NCI-H1105 treated with DMSO at 0.1 percent for 48 hours (cell line): ENCODE measurements at places on chromosomes 3 and 15.

DNA sequence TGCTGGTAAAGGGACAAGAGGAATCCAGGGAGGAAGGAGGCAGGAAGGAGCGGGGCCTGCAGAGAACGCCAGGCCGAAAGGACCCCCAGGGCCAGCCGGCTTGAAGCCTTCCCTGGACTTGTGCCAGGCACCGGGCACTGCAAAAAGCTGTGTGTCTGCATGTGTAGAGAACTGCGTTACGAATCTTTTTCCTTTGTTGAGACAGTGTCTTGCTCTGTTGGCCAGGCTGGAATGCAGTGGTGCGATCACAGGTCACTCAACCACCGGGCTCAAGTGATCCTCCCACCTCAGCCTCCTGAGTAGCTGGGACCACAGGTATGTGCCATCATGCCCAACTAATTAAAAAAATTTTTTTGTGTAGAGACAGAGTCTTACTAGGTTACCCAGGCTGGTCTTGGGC is 17.0 kb upstream of the MUC4 start:
- no peak for DNase-seq

DNA sequence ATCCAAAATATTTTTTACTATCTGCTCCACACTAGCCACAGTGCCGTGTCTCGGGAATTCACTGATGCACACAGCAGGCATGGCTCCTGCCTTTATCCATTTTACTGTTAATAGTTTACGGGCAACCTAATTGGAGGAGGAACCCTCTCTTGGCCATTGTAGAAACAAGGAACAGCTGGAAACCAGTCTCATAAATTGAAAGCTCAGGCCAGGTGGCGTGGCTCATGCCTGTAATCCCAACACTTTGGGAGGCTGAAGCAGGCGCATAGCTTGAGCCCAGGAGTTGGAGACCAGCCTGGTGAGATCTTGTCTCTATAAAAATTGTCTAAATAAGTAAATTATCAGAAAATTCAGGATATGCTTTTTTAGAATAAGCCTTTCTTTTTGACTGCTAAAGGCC is 39.0 kb downstream of the IL5RA start:
- no peak for DNase-seq

- no peak for DNase-seq
These were observed 125.1 kb upstream of the SLC25A36 start for GRCh38 chr3:140816372-140817195.

DNA sequence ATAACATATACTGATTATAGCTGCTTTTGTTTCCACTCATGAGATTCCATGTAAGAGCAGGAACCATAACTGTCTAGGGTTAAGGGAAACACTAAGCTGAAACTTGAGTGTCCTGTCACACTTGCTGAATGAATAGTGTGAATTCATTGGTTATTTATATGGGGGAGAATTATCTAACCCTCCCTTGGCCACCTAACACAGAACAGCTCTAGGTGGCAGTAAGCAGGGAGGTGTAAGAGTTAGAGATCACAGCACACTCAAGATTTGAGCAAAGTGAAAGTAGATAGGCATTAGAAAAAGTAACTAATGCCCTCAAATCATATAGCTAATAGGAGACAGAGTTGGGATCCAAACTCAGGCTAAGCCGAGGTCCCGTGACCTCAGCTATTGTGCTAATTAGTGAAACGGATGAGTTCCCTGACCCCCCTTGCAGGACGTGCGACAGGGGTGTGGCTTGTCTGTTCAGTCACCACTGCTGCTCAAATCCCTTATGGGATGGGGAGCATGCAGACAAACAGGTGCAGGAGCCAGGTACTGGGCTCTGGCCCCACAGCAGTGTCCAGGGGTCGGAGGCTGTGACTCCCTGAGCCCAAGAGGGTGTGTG is 27.7 kb upstream of the ANO10 start:
- DNase-seq = no peak

- no peak for DNase-seq
These were observed 564.5 kb upstream of the ZNF717 start for GRCh38 chr3:76349715-76350480.

GRCh38 chr3:157805538-157805937 is 300.7 kb downstream of the SHOX2 start:
- no peak for DNase-seq

- DNase-seq = no peak
These were observed 100.8 kb upstream of the NEDD4 start for GRCh38 chr15:56094171-56094570.

DNA sequence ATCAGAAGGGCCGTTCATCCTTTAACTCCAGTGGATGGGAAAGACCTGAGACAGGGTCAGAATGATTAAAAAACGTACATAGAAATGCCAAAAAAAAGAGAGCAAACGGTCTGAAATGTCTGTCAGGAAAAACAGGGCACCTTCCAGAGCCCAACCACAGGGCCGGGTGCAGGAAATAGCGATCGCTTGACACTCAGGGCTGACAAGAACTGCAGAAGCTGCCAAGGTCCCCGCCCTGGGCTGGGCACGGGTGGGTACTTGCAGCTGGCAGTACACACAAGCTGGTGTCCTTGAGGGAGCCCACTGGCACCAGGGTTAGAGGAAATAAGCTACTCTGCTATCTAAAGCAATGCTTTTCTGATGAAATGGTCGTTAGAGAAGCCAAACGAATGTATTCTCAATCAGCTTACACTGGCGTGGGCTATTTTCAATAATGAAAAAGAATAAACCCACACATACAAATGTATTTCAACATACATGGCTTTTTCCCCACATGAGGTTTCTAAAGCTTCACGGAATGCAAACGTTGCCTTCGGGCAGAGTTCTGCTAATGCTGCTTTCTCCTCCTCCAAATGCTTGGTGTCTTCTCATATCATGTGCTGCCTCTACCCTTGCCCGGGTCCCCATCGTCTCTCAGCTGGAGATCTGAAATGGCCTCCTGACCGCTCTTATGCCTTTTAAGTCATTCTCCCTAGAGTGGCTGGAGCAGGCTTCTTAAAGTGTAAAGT is 15.6 kb downstream of the FRMD4B start:
- no peak for DNase-seq

- DNase-seq = no peak
These were observed 388.0 kb upstream of the WNT5A start for GRCh38 chr3:55875113-55875512.

DNA sequence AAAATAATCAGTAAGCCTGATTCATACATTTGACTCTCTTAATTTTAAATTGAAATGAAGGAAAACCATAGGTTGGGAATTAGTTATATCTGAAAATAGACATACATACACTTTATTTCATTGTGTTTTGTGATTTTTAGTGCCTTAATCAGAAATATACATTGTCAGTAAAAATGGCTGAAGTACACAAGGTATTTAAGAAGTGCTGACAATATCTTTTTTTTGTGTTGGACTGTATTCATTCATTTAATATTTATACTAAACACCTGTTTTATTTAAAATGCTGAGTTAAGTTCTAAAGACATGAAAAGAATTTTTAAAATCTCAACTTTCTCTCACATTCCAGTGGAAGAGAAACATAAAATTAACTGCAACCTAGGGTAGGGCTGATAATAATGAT is 413.3 kb downstream of the PLCL2 start:
- DNase-seq = no peak

DNA sequence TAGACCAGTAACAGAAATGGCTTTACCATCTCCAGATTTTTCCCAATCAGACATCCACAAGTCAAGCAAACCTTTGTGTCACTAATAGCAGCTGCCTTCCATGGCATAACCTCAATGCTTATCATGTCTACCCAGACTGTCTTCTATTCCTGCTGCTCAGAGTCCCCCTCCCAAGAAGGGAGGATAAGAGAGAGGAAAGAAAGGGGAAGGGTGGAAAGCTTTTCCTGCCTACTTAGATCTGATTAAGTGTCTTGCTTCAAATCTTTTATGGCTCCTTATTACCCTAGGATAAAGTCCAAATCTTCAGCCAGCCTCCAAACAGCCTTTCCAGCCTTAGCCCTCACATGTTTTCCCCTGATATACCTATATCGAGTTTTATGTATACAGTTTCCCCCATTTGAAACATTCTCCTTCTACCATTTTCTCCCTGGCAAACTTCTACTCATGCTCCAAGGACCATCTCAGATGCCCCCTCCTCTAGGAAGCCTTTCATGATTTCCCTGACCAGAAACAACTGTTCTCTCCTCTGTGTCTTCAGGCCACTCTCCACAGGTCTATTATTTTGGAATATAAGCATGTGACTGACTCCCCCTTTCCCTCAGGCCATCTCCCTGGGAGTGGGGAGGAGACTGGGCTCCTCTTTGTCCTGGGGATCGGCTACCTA is 7.9 kb upstream of the SSUH2 start:
- DNase-seq = no peak

- no peak for DNase-seq
These were observed 70.7 kb downstream of the SSR3 start for GRCh38 chr3:156483961-156484787.

DNA sequence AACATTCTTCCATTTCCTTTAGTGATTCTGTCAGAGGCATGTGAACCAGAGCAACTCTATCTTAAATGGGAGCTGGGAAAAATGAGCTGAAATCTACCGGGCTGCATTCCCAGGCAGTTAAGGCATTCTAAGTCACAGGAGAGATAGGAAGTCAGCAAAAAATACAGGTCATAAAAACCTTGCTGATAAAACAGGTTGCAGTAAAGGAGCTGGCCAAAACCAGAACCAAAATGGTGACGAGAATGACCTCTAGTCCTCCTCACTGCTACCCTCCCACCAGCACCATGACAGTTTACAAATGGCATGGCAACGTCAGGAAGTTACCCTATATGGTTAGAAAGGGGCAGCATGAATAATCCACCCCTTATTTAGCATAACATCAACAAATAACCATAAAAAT is 66.4 kb downstream of the B3GALNT1 start:
- no peak for DNase-seq

GRCh38 chr15:100021653-100022052 is 288.4 kb upstream of the LYSMD4 start:
- no peak for DNase-seq

DNA sequence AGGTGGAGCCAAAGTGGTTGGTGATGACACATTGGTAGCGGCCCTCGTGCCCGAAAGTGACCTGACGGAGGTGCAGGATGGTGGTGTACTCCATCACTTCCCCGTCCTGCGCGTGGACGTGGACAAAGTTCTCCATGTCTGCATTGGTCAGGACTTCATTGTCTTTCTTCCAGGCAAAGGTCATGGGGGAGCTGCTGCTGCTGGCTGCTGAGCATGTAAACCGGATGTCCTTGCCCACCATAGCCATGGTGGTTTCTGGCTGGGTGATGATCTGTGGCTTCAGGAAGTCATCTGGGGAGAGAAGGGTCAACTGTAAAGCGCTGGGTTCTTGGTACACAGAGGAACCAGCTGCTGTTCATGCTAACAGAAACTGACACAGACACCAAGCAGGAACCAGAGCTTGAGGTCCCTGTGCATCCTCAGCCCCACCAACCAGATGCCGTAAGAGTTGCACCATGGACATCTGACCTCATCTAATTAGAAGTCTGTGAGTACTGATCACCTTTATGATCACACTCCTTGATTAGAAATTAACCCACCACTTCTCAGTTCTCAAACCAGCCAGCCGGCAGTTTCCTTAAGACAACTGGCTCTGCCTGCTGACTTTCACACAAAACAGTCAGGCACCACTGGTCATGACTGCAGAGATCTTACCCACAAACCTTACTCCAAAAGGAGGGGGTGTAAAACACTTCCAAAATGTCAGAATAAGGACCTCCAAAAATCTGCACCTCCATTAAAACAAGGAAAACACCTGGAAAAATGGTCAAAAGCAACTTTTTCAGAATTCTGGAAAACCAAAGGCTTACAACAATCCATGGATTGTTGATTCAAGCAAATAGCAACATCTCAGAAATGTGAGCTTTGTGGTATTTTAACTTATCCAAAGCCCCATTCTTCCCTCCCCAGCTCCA is 114.6 kb downstream of the LRIG1 start:
- DNase-seq = no peak

- no peak for DNase-seq
These were observed 34.1 kb downstream of the ACP3 start for GRCh38 chr3:132351222-132351806.

- DNase-seq = no peak
These were observed 431.9 kb downstream of the MFSD1 start for GRCh38 chr3:159233734-159234133.
